ENCODE measurements at places on chromosomes 1 and 21.

DNA sequence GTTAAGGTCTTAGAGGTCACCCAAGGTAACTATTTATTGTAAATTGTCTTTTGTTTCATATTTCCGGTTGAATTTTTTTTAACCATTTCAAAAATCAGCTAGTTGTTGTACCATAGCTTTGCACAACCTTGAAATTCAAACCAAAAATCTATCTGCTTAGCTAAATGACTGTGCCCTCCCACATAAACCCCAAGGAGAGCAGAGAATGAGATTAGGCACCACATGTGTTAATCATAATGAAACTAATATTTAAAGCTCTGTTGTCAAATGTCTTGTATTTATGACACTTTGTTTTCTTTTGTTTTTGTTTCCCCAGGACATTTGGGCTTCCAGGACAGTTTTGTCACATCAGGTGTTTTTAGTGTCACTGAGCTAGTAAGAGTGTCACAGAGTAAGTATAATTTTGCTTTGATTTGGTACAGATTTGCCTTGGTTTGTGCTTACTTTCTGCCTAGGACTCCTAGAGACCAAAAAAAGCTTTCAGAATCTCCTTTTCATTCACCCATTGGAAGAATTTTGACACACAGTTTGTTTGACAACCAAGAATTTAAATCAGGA, 249.9 kb downstream of the NFIA start:
- no peak for DNase-seq

GRCh38 chr1:221574529-221574928, 167.4 kb downstream of the DUSP10 start:
- no peak for DNase-seq

DNA sequence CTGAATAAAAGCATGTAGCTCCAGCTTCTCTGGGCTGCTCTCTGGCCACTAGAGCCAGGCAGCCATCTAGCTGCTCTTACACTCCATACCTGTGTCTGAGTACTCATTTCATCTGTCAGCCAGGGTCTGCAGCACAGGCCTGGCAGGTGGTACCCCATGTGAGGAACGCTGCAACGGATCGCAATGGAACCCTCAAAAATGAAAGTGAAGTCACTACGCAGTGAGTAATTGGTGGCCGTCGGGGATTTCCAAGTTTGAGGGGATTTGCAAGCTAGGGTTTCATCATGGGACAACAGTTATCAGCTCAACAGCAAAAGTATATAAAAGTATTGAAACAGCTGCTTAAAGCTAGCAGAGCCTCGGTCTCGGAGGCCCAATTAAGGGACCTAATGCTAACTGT, 186.7 kb downstream of the HFM1 start:
- no peak for DNase-seq

GRCh38 chr1:204358605-204359004, 1.1 kb downstream of the PLEKHA6 start:
- no peak for DNase-seq

- DNase-seq, result no peak
Observed at GRCh38 chr1:59046134-59046533, 250.8 kb upstream of the FGGY start.

- DNase-seq, result no peak
Observed at GRCh38 chr1:33586106-33586505, 113.7 kb downstream of the ZSCAN20 start.

- no peak for DNase-seq
Observed at GRCh38 chr21:34802180-34802899, 133.5 kb downstream of the CLIC6 start.

DNA sequence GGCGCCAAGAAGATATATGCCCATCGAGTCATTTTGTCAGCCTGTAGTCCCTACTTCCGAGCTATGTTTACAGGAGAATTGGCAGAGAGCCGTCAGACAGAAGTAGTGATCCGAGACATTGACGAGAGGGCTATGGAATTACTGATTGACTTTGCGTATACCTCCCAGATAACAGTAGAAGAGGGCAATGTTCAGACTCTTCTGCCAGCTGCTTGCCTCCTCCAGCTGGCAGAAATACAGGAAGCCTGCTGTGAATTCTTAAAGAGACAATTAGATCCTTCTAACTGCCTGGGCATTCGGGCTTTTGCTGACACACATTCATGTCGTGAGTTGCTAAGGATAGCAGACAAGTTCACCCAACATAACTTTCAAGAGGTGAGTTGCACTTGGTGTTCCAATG, 19.1 kb downstream of the KLHL20 start:
- no peak for DNase-seq

- DNase-seq, result no peak
Observed at GRCh38 chr1:55773211-55773940, 558.2 kb upstream of the USP24 start.

- DNase-seq, result no peak
Observed at GRCh38 chr1:53895421-53895820, 1.4 kb downstream of the DIO1 start.

DNA sequence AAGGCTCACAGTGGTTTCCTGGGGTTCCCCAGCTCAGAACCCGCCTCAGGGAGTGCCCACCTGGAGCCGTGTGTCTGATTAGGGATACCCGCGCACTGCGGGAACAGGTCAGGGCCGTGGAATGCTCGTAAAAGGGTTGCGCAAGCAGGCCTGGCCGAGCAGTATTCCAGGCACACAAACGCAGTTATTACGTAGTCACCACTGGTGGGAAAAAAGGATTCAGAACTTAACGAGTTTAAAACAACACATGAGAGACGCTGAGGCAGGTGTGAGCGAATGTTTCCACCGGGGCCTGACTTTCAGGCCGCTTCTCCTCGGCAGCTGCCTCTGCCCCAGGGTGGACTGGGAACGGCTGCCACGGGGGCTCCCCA, 18.2 kb downstream of the PLCH2 start:
- no peak for DNase-seq

- no peak for DNase-seq
Observed at GRCh38 chr1:72635719-72636118, 353.4 kb upstream of the NEGR1 start.

DNA sequence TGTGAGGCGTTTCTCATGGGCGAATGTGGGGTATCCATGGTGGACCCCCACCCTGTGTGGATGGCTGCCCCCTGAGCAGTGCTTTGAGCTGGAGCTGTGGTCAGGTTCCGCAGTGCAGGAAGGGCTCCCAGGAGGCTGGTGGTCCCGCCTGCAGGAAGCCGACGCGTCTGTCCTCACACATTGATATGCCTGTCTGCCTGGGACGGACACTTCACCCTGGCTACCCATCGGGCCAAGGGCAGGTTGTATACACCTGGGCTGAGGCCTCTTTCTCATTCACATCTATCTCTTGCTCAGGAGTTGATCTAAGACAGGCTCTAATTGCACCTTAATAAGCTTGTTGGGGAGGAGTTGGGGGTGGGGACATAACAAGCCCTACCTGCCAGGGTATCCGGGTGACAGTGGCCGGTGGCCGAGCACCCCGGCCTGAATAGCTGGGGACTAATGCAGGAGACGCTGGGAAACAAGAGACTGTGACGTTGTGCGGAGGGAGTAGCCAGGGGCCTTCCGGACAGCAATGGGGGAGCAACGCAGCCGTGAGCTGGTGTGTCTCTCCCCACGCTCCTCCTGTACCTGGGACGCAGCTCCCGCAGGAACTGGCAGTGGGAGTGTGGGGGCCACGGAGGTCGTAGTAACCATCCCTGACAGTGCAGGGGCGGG, 21.7 kb downstream of the PDXK start:
- no peak for DNase-seq

- no peak for DNase-seq
Observed at GRCh38 chr1:225462429-225462713, 34.5 kb upstream of the LBR start.

- no peak for DNase-seq
Observed at GRCh38 chr1:46552357-46553237, 1.1 kb upstream of the KNCN start.

GRCh38 chr1:59926381-59927123, at the start of gene CYP2J2:
CYP2J2 (minus strand) TSS chr1:59926773; CDS start chr1:59926746, 27 bp downstream.
- DNase-seq, result peak; percentile 70

- DNase-seq, result no peak
Observed at GRCh38 chr1:212477680-212478466, 45.2 kb downstream of the NENF start.

- no peak for DNase-seq
Observed at GRCh38 chr21:42806509-42807140, 72.7 kb downstream of the WDR4 start.

GRCh38 chr1:53327182-53327913, 522 bp downstream of the LRP8 start:
- DNase-seq, result peak; percentile 38

- DNase-seq, result no peak
Observed at GRCh38 chr1:45465277-45465676, 25.7 kb downstream of the TESK2 start.

- DNase-seq, result no peak
Observed at GRCh38 chr1:159428536-159428935, 3.5 kb upstream of the OR10J4 start.

DNA sequence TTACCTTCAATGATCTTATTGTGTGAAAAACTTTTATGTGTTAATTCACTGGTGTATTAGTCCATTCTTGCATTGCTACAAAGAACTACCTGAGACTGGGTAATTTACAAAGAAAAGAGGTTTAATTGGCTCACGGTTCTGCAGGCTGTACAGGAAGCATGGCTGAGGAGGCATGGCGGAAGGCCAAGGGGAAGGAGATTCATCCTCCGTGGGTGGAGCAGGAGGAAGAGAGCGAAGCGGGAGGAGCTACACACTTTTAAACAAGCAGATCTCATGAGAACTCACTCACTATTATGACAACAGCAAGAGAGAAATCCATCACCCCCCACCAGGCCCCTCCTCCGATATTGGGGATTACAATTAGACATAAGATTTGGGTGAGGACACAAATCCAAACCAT, 44.2 kb upstream of the RGS7 start:
- no peak for DNase-seq

DNA sequence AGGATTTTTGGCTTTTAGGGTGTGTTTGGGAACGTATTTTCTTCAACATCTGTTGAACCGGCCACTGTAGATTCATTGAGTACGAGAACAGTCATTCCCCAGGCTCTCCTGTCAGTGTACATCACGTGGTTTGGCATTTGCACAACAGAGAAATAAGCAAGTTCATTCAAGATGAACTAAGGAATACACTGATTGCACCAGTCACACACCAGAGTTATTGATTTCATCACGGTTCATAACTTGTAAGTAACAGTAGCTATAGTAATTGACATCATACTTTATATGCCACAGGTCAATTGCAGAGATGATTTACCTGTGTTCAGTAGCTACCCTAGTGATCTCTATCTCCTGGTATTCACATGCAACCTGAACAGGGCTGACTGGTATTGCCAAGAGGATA, 90.7 kb upstream of the ETS2 start:
- no peak for DNase-seq

DNA sequence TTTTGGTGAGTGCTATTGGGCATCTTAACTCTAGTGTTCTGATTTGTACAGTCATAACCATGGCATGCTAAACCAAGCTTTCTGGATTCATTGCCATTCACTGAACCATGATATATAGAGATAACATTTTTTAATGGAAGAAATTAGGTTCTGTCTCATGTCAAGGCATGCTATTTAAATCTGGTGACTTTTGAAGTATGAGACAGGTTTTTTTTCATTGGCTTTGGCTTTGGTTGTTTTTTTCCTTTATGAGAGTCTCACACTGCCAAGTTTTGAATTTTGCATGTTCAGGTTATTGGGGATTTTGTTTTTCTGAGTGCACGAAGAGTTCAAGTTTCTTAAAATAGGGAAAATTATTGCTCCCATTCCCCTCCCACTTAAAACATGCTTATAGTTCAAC, 141.3 kb upstream of the ADAMTS5 start:
- no peak for DNase-seq

- DNase-seq, result peak; percentile 59
Observed at GRCh38 chr1:15246960-15247614, at the start of gene FHAD1. FHAD1 (plus strand) TSS chr1:15247223; CDS start chr1:15251785, 4,562 bp downstream.

GRCh38 chr1:57017200-57017599, 51.4 kb upstream of the C8B start:
- DNase-seq, result no peak

DNA sequence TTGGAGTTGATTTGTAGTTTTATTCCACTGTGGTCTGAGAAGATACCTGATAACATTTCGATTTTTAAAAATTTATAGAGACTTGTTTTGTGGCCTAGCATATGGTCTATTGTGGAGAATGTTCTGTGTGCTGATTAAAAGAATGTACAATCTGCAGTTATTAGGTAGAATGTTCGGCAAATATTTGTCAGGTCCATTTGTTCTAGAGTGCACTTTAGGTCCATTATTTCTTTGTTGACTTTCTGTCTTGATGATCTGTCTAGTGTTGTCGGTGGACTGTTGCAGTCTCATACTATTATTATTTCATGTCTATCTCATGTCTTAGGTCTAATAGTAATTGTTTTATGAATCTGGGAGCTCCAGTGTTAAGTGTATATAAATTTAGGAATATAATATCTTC, 116.8 kb downstream of the NME7 start:
- no peak for DNase-seq

- no peak for DNase-seq
Observed at GRCh38 chr1:175602026-175602585, 141.3 kb downstream of the TNR start.

- no peak for DNase-seq
Observed at GRCh38 chr1:7300893-7301663, 470.0 kb upstream of the VAMP3 start.

- no peak for DNase-seq
Observed at GRCh38 chr1:121522061-121522759, 337.4 kb downstream of the SRGAP2C start.

Measured in left cardiac atrium (tissue), 4 donors.